Karpas-422 (cell line): ENCODE measurements at places on chromosomes 13 and 19. TPM values are rescaled to one million over a fixed set of nuclear protein-coding genes. Genes with fewer than 3 reads are reported as not detected.

- no peaks in the 10 kb centered on the region for H3K36me3 ChIP-seq
- no peak overlapping the region for H3K27ac ChIP-seq
- DNase-seq = no peak
- no peaks in the 10 kb centered on the region for H3K27me3 ChIP-seq
- H3K4me1 ChIP-seq = no peaks in the 10 kb centered on the region
Observed at GRCh38 chr13:113736258-113736731, 22.7 kb upstream of the TMEM255B start.

GRCh38 chr13:113625965-113626721, 31.9 kb downstream of the ATP4B start:
- no peak overlapping the region for H3K27ac ChIP-seq
- H3K36me3 ChIP-seq = peaks cover 17% of the 10 kb centered on the region; the same call in 1 of the 2 replicates
- no peak for DNase-seq
- no peaks in the 10 kb centered on the region for H3K27me3 ChIP-seq
- no peak overlapping the region for H3K4me3 ChIP-seq

GRCh38 chr19:13339869-13340268, 166.4 kb downstream of the CACNA1A start:
- H3K27ac ChIP-seq = no peak overlapping the region
- H3K36me3 ChIP-seq = no peaks in the 10 kb centered on the region
- H3K4me1 ChIP-seq = no peaks in the 10 kb centered on the region
- no peaks in the 10 kb centered on the region for H3K27me3 ChIP-seq

The ETV2 gene
- total RNA-seq = 0.54 and 0.75 TPM in 2 replicates

The FAM216B gene
- total RNA-seq = not detected in 2 replicates

The FXYD3 gene
- total RNA-seq = not detected in 2 replicates
